GM13976 (cell line): ENCODE measurements at places on chromosomes 12 and 14.
A peak's percentile ranks its signal among the peaks of the same experiment; 100 is the strongest.

GRCh38 chr12:112327209-112327938 is 54.9 kb downstream of the HECTD4 start:
- DNase-seq, result no peak

- DNase-seq, result no peak
These were observed 1.1 kb downstream of the NAP1L1 start for GRCh38 chr12:76083246-76083903.

DNA sequence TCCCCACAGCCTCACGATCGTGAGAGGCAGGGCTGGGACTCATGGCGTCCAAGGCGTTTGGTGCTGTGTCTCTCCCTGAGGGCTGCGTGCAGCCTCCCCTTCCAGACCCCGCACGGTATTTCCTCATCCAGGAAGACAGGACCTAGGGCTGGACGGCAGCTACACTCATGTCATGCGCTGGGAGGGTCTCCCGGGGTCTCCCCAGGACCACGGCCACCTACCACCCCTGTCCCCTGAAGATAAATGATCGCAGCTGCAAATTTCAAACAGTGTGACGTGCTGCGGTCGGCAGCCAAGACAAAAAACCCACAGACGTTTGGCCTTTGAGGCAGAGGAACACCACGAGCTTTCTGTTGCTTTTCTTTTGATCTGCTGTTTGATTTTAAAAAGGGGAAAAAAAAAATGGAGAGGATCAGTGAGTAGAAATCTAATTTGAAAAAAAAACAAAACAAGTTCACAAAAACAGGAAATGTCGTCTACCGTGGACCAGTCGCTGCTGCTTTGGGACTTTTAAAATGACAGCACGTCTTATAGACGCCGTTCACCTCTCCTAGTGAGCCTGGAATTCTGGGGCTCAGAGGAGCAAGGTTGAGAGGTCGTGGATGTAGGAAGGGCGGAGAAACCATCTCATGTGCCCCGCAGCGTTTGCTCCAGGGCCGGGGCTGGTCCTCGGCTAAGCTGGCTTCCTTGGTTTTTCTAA is 237.6 kb downstream of the SLC41A2 start:
- DNase-seq, result peak; percentile 74

DNA sequence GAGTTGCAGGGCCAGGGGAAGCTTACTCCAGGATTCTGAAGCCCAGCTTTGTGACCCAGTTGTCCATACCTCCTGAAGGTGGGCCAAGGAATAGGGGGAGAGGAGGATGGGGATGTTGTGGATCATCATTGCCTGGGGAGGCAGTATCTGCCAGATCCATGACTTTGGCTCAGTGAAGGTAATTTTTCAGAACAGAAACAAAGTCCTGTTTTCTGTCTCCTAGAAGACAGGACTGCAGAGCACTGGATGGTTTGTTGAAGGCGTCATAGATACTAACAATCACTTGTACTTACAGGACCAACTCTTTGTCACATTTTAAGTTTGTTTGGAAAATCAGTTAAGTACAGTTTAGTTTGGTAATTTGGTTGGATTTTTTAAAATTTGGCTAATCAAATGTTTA is 38.4 kb downstream of the ANO6 start:
- no peak for DNase-seq

DNA sequence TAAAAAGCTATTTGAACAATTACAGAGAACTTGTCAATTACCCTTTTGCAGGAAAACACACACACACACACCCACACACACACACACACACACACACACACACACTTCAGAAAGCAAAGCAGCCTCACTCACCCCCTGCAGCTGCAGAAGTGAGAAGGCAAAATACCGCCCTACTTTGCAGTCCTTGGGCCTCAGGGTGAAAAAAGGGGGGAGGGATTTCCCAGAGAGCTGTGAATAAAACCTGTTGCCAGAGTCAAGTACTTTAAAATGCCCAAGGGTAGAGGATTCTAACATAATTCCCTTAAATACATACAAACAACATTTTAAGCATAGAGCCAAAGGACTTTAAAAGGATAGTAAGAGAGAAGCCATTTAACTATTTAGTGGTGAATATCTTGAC is 285.9 kb downstream of the MDGA2 start:
- no peak for DNase-seq

- DNase-seq, result no peak
These were observed 4.1 kb upstream of the KIF26A start for GRCh38 chr14:104134061-104134965.

DNA sequence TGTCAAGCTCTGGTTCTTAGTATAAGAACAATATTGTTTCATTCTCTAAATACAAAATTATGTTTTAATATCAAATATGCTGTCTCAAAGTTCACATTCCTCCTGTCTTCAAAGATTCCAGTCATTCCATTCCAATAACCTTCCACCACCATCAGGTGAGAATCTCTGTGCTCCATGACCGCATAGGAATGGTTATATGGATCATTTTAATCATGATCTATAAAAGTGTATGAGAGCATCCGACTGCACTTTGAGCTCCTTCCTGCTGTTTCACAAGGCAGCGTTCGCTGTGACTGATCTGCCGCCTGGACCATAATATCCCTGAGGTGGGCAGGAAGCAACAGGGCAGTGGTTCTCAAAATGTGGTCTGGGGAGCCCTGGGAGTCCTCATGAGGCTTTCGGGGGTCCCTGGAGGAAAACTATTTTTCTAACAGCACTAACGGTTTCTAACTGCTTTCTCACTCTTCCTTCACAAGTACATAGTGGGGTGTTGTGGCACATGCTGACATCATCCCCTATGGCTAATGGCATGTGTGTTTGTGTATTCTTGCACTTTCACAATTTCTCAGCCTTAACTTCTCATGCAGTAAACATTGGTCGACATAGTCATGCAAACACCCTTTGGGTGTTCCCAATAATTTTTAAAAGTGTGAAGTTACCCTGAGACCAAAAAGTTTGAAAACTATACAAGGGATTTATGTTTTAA is 137.4 kb downstream of the ANO2 start:
- no peak for DNase-seq

DNA sequence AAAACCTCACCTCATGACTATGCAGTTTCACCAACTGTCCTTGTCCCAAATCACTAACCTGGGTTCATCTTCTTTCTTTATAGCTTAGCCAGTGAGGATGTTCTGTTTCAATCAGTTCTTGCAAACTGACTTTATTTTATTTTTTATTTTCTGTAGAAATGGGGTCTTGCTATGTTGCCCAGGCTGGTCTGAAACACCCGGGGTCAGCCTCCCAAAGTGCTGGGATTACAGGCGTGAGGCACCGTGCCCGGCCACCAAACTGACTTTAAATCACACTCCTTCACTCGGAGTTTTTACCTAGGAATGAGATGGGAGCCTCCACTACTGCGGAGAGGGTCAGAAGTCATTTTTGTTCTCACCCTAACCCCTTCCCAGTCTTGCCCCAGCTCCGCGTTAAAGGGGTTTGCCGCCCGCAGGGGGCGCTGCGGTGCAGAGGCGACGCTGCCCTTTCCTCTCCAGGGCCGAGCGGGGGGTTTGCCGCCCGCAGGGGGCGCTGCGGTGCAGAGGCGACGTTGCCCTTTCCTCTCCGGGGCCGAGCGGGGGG is 7.0 kb upstream of the B4GALNT3 start:
- DNase-seq, result peak; percentile 77
